Mesenteric fat pad (tissue), 1 donor: ENCODE measurements at places on chromosomes 3 and 15.

DNA sequence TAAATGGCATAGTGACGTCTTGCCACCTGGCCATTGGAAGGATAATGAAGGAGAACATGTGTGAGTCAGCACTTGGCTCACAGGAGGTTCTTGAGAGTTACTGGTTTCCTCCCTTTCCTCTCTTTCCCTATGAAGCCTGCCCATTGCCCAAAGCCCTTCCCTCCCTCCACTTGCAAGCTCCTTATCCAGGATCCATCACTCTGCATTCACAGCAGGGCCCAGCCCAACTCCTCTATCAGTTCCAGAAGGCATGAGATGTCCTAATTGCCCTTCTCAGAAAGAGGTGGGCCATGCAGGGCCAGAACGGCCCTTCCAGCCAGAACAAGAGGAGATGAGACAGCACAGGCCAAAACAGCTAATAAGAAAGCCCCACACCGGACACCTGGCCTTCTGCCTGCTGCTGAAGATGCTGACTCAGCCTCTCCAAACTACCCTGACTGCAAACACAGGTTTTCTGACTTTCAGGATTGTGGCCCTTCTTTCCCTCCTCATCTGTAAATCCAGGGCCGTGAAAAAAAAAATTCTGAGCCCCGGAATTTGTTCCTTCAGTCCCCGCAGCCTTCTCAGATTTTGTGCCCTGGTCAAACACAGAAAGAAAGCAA is 29.7 kb downstream of the HAPLN3 start:
- DNase-seq = no peak

DNA sequence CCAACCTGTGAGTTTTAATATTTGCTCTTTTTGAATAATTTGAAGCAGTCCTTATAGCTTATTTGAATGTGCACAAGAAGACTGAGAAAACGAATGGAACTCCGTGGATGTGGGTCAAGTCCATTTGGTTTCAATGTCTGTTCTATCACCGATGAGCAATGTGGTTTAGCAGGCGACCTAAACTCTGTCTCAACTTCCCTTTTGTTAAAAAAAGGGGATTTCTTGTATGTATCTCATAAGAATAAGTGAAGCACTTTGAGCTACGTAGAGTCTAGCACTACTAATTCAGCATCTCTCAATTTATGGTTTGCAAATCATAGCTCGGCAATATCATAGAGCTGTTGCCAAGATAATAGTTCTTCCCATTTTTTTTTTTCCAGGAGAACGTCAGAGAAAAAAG is 4.6 kb upstream of the SKIL start:
- DNase-seq = no peak

DNA sequence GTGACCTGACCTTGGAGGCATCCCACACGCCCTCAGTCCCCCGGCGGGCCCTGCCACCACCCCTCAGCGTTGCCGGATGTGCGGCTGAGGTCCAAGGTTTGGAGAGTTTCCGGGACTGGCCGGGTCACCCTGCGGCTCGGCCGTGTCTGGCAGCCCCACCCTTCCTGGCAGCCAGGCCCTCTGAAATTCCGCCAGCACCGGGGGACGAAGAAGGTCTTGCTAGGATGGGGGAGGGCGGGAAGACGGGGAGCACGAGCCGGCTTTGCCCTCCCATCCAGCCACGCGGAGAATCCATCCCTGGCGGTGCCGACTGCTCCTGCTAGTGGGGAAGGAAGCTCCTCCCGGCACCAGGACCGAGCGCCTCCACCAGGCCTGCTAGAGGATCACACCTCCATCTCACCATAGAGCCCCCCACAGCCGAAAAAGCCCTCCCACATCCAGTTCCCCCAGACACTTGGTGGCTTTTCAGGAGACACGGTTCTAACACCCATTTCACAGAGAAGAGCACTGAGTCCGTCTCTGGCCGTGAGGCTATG is 81.5 kb downstream of the CPN2 start:
- peak; percentile 95 for DNase-seq

- no peak for DNase-seq
These were observed 3.1 kb upstream of the POLR2M start for GRCh38 chr15:57703387-57703786.

DNA sequence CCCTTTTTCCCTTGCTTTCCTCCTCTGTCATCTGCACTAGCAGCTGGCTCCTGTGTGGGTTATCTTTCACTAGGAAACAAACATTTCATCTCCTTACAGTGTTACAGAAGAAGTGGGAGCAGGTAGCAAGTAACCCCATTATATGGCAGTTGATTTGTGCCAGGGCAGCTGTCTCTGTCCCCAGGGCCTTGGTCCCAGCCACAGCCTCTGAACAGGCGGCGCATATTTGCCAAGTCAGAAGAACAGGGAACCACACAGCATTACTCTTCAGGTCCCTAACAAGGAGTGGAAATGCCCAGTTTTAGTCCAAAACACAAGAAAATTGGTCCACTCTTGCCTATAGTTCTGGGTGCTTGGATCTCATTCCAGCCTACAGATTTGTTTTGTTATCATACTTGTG is 80.7 kb upstream of the PXYLP1 start:
- DNase-seq = no peak

DNA sequence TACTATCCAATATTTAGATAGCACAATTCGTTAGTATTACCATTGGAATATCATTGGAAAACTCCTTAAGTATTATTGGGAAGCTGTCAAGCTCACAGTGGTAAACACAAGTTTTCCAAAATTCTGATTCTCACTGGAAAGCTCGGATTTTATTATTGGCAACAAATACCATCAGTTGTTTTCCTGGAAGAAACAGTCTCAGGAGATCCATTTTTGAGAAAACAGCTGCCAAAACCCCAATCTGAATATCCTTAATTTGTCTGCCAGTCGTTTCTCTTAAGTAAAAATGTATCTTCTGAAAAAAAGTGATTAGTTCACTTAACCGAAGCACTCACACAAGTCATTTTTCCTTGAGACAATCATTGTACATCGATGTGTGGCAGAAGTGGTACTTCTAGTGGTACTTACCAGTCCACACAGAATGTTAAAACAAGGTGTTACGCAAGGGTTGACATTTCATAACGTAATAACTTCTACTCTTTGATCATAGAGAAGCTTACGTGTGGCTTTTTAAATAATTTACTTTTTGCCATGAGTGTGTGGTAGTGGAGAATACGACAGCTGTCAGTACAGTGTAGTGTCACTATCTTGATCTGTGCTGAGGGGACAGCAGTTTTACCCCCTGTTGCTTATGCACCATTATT is 74.9 kb downstream of the FAM43A start:
- no peak for DNase-seq

GRCh38 chr3:27779176-27779575 is 57.1 kb upstream of the EOMES start:
- DNase-seq = no peak

GRCh38 chr15:60905587-60905986 is 323.5 kb downstream of the RORA start:
- DNase-seq = no peak

GRCh38 chr3:26428992-26429391 is 193.6 kb upstream of the LRRC3B start:
- no peak for DNase-seq
